ENCODE measurements at places on chromosomes 7 and 10.

GRCh38 chr10:97197030-97197500 is 11.3 kb upstream of the SLIT1 start:
- DNase-seq: no peak

DNA sequence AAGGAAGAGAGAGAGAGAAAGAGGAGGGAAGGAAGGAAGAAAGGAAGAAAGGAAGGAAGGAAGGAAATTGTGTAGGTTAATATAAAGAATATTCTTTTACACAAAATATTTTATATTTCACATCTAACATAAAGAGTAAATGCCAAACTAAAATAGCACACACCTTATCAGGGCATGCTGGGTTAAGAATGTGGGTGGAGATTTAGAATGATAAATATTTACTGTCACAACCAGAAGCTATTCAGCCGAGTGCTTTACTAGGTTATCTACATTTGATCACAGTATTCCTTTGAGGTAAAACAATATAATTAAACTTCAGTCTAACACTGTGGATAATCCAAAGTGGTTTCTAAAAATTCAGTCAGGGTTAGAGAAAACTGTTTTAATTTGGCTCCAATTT is 103.3 kb downstream of the SEMA3A start:
- no peak for DNase-seq

- no peak for DNase-seq
These were observed 384.5 kb downstream of the PLXDC2 start for GRCh38 chr10:20200758-20201157.

- no peak for DNase-seq
These were observed 26.8 kb downstream of the COBL start for GRCh38 chr7:51289623-51290303.

- DNase-seq: no peak
These were observed 140.7 kb downstream of the RGS10 start for GRCh38 chr10:119401671-119402395.

- no peak for DNase-seq
These were observed 56.9 kb downstream of the HIBADH start for GRCh38 chr7:27605689-27606269.

DNA sequence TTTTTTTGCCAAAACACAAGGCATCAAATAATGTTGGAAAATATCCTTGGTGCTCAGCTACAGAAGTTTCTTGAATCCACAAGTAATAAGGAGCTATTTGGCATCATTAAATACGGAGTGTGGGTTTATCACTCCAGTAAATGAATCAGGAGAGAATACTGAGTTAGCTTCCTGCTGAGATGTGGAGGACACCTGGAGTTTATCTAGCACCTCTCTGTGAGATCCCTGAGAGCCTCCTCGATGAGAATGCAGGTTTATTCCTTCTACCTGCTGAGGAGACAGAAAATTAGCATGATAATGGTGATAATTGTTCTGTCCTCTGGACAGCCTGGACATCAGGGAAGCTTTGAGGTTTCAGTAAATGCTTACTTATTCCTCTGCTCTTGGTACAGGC is 40.5 kb downstream of the NRG3 start:
- DNase-seq: no peak
